ENCODE measurements at places on chromosomes 16 and 17.

GRCh38 chr17:1515640-1516387, 598 bp downstream of the INPP5K start:
- peak; percentile 34 for DNase-seq

DNA sequence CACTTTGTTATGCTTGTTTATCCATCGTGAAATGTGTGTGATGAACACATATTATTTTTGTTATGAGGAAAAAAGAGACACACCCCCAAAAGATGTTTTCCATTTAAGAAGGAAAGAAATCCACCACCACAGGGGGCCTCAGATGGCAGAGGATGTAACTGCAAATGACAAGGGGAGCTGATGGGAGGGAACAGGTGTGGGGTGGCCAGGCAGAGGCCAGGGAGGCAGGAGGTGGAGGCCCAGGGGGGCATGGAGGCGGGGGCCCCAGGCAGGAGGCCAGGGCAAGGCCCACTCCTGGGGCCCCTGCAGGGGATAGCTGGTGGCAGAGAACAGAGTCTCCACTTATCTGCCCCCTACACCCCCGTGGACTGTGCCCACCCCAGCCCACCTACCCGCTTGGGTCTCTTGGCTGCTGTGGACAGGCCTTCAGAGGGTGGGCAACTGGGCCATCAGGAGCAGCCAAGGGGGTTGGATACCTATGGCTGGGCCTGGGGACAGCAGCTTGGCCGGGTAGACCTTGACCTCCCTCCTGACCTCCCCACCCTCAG, 28.0 kb downstream of the PPL start:
- DNase-seq, result no peak

- DNase-seq, result no peak
These were observed 4.5 kb downstream of the MIF4GD start for GRCh38 chr17:75266316-75267152.

DNA sequence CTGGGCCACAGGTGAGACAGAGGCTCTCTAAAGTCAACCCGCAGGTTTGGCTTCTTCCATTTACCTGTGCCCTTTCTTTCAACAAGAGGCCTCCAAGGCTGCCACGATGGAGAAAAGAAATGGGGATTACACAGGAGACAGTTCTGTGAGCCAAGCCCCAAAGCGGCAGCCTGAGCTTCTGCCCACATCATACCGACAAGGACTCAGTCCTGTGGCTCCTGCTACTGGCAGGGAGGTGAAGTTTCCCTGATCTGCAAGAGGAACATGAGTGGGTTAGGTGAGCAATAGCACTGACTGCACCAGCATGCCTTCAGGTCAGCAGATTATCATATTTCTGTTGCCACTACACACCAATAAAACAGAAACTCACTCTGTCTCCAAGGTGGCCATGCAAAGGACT, 800.0 kb downstream of the KCNJ18 start:
- DNase-seq, result no peak

GRCh38 chr17:1865252-1866037, 35.6 kb downstream of the RPA1 start:
- peak; percentile 20 for DNase-seq

DNA sequence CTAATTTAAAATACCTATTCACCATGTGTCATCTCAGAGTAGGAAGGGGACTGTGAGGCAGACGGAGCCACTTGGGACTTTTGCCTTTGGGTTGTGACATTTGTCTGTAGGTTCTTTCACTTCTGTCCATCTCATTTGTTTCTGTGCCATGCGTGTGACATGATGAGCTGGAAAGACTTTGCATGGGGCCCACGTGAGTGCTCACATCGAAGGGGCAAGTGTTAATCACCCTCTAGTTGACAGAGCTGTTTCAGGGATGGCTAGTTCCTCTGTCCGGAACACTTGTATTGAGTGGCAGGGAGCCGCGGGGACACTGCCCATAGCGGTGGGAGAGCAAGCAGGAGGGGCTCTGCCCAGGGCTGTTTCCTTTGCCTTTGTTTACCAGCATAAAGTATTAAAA, 112.0 kb downstream of the RPTOR start:
- no peak for DNase-seq

GRCh38 chr16:10865991-10866966, 10.7 kb upstream of the CIITA start:
- no peak for DNase-seq

DNA sequence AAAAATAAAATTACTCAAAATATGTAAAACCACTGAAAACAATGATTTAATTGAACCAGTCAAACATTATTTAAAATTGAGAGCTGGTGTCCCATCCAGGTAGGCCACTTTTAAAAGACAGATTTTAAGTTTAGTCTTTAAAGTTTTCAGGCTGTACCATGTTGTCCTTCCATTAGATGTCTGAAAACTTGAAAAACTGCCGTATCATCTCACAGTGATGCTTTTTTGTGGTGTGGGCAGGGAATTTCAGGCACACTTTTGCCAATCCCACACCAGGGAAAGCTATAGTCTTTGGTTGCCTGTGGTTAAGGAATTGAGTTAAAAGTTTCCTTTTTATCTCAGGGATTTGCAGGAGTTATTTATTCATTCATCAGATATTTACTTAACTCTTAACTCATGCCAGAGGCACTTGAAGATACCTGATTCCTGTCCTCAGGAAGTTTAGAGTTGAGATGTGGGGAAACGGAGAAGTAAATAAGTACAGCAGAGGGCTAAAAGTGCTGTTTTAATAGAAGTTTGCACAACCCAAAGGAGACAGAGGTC, 3.2 kb downstream of the SNTB2 start:
- DNase-seq, result no peak

GRCh38 chr16:55643161-55643970, 12.4 kb upstream of the SLC6A2 start:
- no peak for DNase-seq

GRCh38 chr17:27906226-27906580, 13.0 kb upstream of the LYRM9 start:
- DNase-seq, result no peak
